Right renal pelvis (tissue), 4 donors: ENCODE measurements at places on chromosomes 11 and 22.

GRCh38 chr11:128731041-128731663 is 37.3 kb downstream of the FLI1 start:
- DNase-seq: no peak

DNA sequence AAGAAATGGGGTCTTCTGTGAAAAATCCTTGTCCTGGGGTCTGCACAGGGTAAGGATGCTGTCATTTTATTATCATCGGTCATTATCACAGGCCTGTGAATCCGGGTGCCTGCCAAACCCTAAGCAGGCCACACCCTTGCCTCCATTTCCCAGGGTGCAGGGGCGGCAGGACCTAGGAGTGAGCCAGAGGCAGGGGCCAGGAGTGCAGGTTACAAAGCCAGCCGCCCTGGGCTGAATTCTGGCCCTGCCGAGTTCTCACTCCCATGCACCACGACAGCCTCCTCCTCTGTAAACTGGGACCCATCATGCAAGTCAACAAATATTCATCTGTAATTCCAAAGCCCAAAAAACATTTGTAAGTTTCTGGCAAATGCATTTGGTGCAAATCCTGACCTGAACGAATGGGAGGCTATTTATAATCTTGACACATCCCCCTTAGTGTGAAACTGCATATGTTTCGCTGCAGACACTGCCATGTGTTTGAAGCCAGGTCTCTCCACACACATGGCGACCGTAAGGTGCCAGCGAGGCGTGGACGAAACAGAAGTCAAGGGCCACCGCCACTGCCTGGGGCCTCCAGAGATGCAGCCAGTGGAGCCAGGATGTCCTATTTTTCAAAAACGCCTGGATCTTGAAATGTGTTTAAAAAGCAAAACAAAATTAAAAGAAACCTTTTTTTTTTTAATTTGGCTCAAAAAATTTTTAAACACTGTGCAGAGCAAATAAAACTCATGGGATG is 6.7 kb downstream of the CD5 start:
- DNase-seq: no peak

DNA sequence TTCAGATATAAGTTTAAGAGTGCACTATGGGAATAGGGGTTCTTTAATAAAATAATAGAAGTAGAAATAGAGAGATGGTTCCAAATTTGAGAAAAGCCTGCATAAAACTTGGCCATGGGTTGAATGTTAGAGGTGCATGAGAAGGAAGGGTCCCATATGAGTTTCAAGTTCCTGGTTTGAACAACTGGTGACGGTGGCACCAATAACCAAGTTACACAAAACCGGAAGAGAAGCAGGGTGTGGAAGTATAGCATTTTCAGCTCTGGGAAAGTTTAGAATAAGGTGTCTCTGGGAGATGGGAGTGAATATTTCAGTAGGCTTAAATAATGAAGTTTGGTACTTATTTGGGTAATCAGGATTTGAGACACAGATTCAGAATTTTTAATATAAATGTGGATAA is 2.4 kb downstream of the CASP1 start:
- DNase-seq: no peak

GRCh38 chr11:64334764-64335735 is 5.0 kb upstream of the CCDC88B start:
- no peak for DNase-seq

- no peak for DNase-seq
Measured at GRCh38 chr11:96472085-96472484, 82.3 kb downstream of the JRKL start.

DNA sequence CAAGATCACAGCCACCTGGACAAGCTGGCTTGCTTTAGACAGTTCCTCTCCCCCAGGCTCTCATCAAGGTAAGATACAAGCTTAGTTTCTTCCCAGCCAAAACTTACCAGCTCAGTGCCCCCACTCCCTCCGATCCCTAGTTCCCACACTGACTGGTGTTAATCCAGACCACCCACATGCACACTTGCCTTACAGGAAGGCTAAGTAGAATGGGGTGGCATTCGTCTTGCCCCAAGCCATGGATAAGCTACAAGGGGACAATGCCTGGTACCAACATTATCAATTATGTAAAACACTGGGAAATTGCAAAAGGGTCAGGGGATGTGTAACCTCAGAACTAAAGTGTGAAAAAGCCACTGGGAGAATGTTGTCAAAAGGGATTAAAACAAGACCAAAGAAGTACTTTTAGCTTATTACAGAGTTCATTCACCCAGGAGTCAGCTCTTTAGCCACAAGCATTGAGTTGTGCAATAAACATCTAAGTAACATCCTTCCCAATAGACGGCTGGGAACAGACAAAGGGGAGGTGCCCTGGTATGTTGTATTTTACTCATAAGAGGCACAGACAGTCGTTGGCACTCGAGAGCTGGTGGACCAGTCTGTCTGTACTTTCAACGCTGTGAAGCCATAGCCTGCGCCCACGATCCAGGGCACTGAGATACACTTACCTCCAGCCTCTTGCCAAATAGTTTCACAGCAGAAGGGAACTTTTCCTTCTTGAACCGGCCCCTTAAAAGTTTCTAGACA is 1.1 kb downstream of the DHCR7 start:
- DNase-seq: no peak

GRCh38 chr11:2919837-2920236 is 9.4 kb downstream of the PHLDA2 start:
- no peak for DNase-seq

DNA sequence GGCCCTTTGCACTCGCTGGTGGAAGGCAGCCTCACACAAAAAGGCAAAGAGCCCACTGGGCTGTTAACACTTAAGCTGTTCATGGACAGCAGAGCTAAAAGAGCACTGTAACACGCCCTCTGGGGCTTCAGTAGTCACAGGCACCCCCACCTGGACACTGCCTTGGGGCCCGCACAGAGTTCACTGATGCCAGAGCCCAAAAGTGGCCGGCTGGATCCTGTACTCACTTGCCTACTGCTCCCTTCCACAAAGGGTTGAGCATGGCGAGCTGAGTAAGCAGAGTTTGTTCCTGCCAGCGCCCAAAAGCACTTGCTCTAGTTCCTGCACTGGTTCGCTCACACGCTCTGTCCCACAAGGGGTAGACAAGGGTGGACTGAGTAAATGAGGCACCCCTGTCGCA is 78.8 kb downstream of the RELT start:
- DNase-seq: no peak
